ENCODE measurements at places on chromosomes 1 and 21.

- no peak for DNase-seq
These were observed 1.3 kb downstream of the CERS2 start for GRCh38 chr1:150973258-150973835.

- DNase-seq = no peak
These were observed 6.8 kb upstream of the LY9 start for GRCh38 chr1:160789051-160789701.

- no peak for DNase-seq
These were observed 57.5 kb upstream of the EPS8L3 start for GRCh38 chr1:109821221-109821669.

DNA sequence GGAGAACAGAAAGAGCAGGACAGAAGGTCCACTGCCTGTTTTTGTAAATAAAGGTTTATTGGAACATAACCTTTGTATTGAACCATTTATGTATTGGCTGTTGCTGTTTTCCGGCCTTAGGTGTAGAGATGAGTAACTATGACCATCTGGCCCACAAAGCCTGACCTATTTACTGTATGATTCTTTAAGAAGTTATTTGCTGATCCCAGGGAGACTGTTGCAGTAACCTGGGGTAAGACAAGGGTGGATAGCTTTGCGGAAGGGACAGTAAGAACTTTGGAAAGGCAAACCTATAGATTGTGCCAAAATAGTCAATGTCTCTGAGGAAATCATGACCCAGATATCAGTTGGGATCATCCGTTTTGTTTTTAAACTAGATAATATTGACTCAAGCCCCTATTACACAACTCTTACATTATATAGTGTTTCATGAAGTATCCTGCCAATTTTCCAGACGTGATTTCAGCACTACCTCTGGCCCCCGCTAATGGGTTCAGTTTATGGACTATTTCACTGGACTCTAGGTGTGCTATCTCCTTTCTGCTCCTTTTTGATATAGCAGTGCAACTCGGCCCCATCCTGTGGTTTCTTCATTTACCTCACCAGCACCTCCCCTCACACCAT is 20.8 kb upstream of the TLCD4 start:
- DNase-seq = no peak

- no peak for DNase-seq
These were observed 70.8 kb downstream of the ADARB1 start for GRCh38 chr21:45145146-45145545.

Measured in midbrain (tissue), 1 donor.